ENCODE measurements at places on chromosomes 11 and 22. TPM values are rescaled to one million over a fixed set of nuclear protein-coding genes. Genes with fewer than 3 reads are reported as not detected.
A peak's percentile ranks its signal among the peaks of the same experiment; 100 is the strongest.

DNA sequence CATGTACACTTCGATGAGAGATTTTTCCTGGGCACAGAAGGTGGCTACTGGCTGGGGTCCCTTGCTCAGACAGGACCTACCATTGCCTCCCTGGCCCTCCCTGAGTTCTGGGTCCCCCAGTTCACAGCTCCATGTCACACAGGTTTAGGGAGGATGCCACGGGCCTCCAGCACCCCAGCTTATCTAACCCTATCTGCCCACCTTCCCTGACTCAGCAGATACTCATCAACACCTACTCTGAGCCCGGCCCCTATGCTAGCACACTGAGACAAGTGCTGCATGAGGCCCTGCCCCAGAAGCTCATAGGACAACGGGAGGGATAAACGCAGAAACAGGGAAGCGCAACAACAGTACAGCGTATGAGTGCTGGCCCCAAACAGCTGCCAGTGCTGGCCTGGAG, 9.6 kb downstream of the NAGA start:
- no peak for DNase-seq

GRCh38 chr11:44992774-44993173, 42.1 kb upstream of the TP53I11 start:
- DNase-seq = no peak

GRCh38 chr22:27715106-27715505, 86.5 kb downstream of the MN1 start:
- peak; percentile 56 for DNase-seq

GRCh38 chr11:119266063-119266462, 50.9 kb downstream of the MCAM start:
- no peak for DNase-seq

GRCh38 chr11:8033305-8034105, 46.4 kb downstream of the EIF3F start:
- DNase-seq = peak; percentile 79

- DNase-seq = no peak
Measured at GRCh38 chr22:24128021-24128420, 53.3 kb upstream of the SUSD2 start.

DNA sequence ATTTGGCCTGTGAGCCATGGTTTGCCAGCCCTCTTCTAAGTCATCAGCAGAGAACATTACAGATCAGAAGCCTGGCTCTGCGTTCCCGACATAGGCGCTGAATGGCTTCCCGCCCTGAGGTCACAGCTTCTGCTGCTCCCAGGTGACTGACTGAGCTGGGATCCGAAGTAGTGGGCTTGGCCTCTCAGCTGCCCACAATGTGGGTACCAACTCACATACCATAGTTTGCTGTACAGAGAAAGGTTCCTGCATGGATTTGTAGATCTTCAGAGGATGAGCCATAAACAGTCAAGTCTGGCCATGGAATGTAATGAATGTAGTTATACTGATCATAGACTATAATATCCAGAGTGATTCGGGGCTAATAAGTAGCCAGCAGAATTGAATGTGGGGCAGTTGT, 42.6 kb downstream of the TEAD1 start:
- DNase-seq = no peak

DNA sequence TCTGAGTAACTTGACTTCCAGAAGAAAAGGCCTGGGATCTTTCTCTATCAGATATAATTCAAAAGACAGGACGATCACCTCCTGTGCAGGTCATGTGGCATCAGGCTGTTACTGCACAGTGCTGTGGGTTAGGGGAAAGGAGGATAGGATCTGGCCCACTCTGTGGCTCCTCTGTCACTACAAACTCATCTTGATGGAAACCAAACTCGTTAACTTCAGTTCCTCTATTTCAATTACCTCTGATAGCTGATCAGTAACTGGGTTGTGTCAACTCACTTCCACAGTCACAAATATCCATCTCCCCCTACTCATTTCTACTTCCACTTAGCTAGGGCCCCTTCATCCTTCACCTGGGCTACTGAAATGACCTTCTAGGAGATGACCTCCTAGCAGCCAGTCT, 95.2 kb downstream of the RCN1 start:
- no peak for DNase-seq

- no peak for DNase-seq
Measured at GRCh38 chr11:121487191-121487590, 34.4 kb upstream of the SORL1-AS1 start.

DNA sequence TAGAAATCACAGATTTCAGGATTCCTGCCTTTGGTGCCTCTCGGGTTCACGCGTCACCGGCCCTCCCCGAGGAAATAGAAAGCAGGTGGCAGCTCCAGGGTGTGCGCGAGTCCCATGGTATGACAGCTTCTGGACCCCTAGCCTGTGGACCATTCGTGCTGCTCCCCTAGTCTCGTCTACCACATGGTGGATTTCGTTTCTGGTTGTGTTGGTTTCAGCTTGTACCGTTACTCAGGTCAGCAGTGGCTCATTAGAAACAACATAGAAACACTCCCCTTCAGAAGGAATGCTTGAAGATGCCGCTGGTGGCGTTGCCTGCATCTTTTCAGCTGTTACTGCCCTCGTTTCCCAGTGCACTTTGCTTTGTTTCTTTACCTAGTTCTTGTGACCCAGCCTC, 700 bp downstream of the TTC17 start:
- DNase-seq = no peak

- no peak for DNase-seq
Measured at GRCh38 chr22:30985561-30986208, 16.6 kb downstream of the TUG1 start.

DNA sequence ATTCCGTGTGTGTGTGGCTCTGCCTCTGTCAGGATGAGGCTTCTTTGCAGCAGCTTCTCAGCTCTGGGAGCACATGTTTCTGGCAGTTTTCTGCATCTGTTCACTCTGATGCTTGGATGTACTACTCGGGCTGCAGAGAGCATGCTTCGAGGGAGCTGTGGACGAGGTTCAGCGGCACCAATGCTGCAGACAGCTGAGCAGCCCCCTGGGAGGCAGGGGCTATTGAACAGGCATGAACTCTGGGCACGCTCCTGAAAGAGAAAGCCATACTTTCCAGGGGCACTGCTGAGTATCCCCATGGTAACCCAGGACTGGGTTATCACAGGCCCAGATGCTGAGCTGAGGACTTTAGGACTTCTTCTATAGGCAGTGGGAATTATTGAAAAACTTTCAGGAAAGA, 33.8 kb downstream of the ADAMTS8 start:
- DNase-seq = no peak

GRCh38 chr11:70782401-70782913, 384.1 kb downstream of the CTTN start:
- DNase-seq = peak; percentile 44

DNA sequence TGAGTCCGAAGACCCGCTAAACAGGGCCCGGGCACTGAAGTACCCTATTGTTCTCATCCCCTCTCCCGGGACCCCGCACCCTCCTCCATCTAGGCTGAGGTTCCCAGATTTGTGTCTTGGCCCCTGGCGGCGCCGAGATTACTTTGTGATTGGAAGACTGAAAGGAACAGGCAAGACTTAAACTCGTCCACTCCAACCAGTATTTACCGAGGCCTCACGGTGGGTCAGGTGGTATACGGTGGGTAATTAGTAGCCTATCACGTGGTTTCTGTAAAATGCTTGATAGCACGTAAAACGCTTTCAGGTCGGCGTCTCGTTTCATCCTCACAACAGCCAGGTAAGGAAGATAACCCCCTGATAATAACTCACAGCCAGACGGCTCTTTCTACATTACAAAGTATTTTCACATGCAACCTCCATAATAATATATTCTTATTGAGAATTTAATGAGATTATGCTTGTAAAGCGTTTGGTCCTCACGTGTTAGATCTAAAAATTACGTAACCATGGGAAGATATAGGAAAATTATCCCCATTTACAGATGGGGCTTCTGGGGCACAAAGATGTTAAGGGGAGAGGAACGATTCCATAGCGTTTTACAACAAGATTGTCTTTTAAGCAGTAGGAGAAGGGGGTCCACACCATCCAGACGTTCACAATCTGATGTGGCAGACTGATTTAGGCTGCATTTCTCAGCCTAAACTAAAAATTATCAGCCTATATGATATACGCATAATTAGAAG, 642 bp upstream of the PIK3C2A start:
- DNase-seq = no peak

Gene SH3BP1
- total RNA-seq = 28.3 TPM

Gene CECR2
- total RNA-seq = 7.2 TPM

Gene KRTAP5-1
- total RNA-seq = not detected

Gene OR5P2
- total RNA-seq = 1.3 TPM
